ENCODE measurements at places on chromosomes 16 and 17.
A peak's percentile ranks its signal among the peaks of the same experiment; 100 is the strongest.

GRCh38 chr16:22232277-22233036 lies 26.4 kb downstream of the EEF2K start:
- DNase-seq, result no peak

GRCh38 chr17:63961355-63962212 lies 11.1 kb downstream of the SCN4A start:
- peak; percentile 92 for DNase-seq

- DNase-seq, result no peak
These were observed 52.3 kb upstream of the RASL10B start for GRCh38 chr17:35679007-35679682.

DNA sequence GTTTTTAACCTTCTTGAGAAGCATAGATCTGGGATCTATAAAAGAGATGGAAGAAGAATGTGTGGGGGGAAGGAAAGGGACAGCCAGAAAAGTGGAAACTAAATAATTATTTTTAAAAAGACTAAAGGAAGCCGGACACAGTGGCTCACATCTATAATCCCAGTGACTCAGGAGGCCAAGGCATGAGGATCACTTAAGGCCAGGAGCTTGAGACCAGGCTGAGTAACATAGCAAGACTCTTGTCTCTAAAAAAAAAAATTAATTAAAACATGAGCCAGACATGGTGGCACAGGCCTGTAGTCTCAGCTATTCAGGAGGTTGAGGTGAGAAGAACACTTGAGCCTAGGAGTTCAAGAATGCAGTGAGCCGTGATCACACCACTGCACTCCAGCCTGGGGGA lies 335.1 kb downstream of the GRIN2A start:
- DNase-seq, result no peak

GRCh38 chr17:77478899-77479298 lies 338.1 kb downstream of the SEC14L1 start:
- no peak for DNase-seq

GRCh38 chr17:42893359-42893758 lies 7.2 kb upstream of the G6PC1 start:
- DNase-seq, result no peak

DNA sequence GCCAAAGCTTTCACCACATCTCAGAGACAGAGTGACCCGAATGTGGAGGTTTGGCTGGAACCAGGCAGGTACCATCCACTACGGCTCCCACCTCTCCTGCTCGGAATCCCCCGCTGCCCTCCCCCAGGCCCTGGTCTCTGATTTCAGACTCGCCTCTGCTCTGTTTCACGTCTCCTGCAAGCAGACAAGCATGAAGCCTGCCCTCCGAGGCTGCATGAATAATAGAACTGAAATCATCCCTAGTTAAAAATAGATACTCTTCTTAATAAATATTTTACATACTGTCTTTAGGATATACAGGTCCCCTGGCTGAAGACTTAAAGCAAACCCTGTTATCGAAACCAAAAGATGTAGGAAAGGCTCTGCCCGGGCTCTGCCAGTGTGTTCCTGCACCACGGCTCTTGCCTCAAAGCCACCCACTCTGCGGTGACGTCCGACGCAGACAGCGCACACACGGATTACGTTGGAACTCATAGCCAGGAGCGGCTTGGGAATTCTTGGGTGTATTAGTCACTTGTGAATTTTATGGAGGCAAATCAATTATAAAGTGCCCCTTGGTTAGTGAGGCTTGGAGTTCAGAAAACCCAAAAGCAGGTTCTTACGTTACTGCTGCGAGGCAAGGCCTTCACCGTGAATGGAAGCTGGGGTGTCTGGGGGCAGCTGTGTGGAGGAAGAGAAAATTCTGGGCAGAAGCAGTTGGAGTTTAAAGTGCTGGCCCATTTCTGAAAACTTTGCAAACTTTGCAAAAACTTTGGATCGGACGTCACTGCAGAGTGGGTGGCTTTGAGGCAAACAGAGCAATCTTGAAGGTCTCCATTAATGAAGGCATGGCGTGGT lies 25.6 kb upstream of the NPTX1 start:
- peak; percentile 77 for DNase-seq

DNA sequence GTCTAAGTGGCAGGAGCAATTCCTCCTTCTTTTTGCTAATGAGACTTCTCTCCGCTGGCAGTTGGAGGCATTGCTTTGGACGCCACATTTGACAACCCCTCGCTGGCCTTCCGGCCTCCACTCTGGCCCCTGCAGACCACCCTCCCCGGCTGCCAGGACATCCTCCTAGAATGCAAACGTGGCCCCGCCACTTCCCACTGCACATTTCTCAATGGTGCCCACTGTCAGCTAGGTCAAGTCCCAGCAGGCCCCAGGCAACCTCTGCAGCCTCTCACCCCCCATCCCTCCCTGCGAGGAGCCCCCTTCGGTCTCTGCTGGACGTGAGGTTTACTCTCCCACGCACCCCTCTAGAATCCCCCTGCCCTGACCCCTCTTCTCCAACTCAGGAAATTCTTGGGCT lies 250.3 kb downstream of the FOXL1 start:
- no peak for DNase-seq

DNA sequence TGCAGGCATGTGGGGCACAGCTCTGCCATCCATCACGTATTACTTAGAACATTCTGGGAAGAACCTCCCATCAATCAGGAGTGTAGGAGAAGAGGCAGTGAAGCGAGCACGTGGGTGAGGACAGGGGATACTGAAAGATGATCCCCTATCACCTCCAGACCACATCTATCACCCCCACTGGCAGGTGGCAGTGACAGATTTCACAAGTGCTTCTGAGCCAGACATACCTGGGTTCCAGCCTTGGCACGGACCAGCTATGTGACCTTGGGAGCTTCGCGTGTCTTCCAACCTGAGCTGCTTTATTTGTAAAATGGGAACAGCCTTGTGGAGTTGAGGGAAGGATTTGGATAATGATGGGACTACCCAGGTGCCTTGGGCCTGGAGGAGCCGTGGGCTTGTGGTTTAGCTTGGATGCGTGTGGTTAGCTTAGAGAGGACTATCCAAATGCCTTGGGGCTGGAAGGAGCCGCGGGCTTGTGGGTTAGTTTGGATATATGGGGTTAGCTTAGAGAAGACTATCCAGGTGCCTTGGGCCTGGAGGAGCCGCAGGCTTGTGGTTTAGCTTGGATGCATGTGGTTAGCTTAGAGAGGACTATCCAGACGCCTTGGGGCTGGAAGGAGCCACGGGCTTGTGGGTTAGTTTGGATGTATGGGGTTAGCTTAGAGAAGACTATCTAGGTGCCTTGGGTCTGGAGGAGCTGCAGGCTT lies 206.4 kb downstream of the ENGASE start:
- no peak for DNase-seq
